ENCODE measurements at places on chromosomes 4 and X.

DNA sequence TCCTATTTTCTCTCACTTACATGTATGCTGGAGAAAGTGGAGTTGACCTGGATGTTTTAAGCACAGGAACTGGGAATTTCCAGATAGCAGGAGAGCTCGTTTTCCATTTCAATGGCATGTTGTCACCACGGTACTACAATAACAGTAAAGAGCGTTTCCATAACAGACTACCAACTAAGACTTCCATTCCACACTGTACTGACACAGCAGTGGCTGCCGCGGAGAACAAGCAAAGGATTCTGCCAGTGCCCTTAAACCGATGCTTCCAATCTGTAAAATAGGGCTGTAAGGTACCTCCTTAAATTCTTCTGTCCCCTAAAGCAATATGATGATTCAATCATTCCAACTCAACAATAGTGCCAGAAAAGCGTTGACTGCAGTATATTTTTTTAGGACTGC is 143.9 kb downstream of the KLHL13 start:
- no peak for DNase-seq

DNA sequence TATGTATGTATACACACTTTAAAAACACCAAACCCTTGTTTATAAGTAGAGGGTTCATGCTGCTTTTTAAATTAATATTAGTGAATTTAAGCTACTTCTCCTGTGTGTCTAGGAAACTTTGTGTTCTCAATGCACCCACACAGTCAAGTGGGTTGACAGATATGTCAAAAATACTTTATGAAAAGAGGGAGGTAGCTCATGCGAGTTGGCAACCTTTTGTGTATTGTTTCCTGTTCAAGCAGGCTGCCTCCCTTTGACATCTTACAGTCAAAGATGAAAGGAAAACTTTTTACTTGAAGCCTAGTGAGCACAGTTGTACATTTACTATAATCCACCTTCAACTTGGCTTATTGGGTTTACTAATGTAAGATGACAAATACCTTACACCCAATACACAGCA is 218.4 kb downstream of the KLHL13 start:
- no peak for DNase-seq

- no peak for DNase-seq
Measured at GRCh38 chr4:153295131-153295755, 49.2 kb upstream of the MND1 start.

- DNase-seq: no peak
Measured at GRCh38 chrX:15356444-15356843, 21.1 kb upstream of the PIGA start.

DNA sequence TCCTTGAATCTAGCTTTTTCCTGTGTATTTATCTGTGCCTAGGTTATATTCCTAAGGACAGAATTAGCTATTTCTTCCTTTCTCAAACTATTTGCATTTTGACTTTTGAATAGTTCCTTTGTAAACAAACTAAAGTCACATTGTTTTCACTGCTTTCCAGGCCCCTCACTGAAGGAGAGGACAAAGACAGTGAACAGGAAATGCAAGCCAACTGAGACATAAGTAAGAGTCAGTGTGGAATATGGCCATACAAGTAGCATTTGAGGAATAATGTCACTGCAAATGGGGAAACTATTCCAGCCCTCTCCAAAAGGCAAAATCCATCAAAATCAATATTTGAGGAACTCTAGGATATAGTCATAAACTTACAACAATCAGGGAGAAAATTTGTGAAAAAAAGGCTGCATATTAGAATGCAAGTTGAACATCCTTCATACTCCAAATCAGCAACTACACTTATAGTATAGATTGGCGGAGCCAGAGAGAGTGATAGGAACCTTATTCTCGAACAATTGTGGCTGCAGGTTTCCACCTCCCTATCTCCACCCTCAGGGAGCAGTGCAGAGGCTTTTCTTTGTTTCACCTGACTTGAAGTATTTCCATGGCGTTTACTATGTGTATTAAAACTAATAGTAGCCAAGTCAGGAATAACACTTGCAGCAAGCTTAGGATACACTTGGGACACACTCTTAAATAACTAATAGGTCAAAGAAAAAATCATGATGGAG is 1110.4 kb upstream of the ADGRL3 start:
- DNase-seq: no peak

GRCh38 chrX:15864629-15865028 is 10.0 kb upstream of the AP1S2 start:
- no peak for DNase-seq

DNA sequence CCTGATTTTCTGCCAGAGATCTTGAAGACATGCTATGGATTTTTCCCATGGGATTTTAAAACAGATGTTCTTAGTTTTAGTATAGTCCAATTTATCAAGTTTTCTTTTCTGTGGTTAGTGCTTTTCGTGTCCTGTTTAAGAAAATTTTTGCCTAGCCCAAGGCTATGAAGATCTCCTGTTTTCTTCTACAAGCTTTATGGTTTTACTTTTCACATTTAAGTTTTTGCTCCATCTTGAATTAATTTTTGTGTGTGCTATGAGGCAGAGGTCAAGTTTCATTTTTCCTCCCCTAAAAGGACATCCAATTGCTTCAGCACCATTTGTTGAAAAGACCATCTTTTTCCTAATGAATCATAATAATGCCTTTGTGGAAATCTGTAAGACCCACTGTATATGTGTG is 65.6 kb downstream of the POLR2B start:
- no peak for DNase-seq

DNA sequence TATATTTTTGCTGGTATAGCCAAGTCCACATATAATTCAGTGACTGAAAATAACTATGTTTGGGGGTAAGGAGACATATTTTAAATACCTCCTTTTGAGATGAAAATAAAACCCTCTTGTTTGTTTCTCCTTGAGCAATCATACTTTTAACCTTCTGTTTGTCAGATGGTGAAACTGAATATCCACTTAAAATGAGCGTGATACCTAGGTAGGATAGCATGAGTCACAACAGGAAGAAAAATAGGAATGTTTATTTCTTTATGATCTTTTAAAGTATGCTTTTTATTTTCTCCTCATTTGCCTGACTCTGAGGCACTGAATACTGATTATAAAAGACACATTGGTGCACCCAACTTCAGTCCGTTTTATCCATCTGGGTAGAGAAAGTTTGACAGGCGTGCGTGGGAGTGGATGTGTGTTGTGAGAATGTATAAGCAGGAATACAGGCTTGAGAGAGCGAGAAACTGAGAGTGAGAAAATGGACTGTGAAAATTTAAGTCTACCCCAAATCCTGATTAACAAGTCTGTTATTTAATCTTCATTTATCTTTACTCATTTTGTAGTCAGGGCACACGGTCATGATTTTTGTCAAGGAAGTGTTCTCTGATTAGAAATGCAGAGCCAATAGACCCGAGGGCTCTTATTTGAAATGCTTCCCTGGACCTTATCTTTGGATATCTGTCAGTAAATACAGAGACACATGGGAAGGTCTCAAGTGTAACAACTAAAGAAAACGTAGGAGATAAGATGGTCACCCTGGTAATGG is 62.1 kb upstream of the ANTXR2 start:
- DNase-seq: no peak

GRCh38 chr4:89142691-89143669 is 31.6 kb downstream of the TIGD2 start:
- no peak for DNase-seq

- DNase-seq: no peak
Measured at GRCh38 chr4:144658903-144659302, 12.9 kb downstream of the HHIP start.

DNA sequence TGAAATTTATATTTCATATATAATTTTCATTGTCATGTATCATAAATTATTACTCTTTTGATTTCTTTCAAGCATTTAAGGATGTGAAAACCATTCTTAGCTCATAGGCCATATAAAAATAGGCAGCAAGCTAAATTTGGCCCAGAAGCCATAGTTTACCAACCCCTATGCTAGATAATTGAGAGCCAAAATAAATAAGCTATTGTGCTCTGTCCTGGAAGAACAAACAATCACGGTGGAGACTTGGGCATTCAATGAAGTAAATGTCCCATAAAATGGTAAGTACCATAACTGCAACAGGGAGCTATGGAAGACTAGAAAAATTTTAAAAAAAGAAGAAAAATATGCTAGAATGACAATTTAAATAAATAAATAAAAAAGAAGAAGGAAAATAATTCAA is 60.9 kb upstream of the PACRGL start:
- no peak for DNase-seq

All from thyroid gland (tissue), 4 donors.